ENCODE measurements at places on chromosomes 1 and 21.

- no peak for DNase-seq
These were observed 11.2 kb upstream of the FOXO6 start for GRCh38 chr1:41350055-41350378.

GRCh38 chr1:165289556-165289955, 67.0 kb downstream of the LMX1A start:
- DNase-seq: no peak

- no peak for DNase-seq
These were observed 236.0 kb downstream of the TOMM20 start for GRCh38 chr1:234892642-234893041.

DNA sequence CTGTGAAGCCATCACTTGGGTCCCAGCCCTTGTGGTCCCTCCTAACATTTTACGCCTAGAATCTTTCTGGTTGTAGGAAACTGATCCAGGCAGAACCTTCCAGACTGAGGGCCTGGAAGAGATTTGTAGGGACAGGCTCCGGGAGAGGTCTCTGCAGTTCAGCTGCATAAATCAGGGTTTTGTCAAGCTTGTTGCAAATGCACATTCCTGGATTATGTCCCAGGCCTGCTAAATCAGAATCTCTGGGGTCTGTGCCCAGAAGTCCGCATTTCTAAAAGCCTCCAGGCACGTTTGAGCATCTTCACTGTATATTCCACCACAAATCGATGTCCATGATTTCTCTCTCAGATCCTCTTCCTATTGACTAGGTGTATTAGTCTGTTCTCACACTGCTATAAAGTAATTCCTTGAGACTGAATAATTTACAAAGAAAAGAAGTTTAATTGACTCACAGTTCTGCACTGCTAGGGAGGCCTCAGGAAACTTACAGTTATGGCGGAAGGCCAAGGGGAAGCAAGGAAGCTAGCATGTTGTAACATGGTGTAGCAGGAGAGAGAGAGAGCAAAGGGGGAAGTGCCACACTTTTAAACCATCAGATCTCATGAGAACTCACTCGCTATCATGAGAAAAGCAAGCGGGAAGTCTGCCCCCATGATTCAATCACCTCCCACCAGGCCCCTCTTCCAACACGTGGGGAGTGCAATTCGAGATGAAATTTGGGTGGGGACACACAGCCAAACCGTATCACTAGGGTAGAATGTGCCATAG, 1.2 kb upstream of the FHAD1 start:
- DNase-seq: no peak

GRCh38 chr1:207605444-207606361, 39.2 kb upstream of the CR1L start:
- DNase-seq: no peak

GRCh38 chr1:78275456-78275855, 215.3 kb upstream of the PTGFR start:
- no peak for DNase-seq

GRCh38 chr1:145959957-145960467, 2.2 kb upstream of the LIX1L start:
- DNase-seq: no peak

- no peak for DNase-seq
These were observed 13.4 kb downstream of the RNF11 start for GRCh38 chr1:51249445-51249844.

DNA sequence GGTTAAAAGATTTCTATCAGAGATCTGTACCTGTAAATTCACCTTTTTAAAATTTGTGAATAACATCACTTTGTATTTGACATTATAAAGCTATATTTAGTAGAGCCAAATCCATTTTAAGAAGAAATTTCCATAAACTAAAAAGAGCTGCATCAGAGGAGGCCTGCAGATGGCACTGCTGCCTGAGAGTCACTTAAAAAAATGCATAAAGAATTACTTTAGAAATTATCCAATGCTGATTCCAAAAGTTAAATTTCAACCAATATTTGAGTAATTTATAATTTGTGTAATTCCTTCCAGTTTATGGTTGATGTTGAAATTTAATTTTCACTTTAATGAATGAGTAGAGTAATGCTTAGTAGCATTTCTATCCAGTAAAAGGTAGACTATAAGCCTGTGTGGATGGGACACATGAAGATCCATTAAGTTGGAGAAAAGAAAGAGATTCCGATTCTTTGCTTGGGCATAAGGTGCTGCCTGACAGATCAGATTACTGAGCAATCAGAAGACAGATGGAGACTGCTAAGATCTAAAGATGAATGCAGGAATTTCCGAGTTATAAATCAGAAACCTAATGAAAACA, 20.7 kb upstream of the RPE65 start:
- DNase-seq: no peak

DNA sequence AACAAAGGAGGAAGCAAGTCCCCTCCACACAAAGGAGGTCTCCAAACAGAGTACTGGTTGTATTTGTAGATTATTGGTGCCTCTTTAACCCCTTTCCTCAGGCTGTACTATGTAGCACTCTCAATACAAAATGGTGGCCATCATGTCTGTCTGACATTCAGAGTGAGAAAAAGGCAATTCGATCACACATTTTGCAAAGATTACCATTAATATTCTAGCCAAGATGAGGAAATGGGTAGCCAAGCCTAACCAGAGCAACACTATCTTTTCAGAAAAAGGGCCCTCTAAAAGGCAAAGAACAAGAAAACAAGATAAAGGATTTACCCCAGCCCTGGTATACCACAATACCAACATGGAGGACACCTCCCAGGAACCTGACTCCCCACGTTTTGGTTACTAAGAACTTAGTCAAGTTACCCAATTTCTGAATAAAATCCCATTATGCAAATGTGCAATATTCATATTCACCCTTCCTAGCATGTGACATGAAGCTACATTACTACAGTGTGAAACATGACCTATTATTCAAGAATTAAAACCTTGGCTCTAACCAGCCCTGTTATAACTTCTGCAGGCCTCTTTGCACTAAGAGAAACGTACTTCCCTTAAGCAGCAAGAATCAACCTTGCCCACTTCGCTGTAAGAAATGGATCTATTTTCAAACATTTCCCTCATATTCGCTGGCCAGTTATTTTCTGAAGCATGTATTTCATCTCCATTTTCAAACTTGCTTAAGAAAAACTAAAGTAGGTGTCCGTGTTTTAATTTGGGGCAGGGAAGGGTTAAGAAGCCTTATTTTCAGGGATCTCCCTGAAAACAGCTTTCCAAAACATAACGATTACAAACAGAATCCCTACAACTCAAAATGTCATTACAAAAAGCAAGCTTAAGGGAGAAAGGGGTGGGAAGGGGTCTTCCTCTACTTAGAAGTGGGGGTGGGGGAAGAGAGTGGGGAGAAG, 2.1 kb downstream of the KDM5B start:
- no peak for DNase-seq

- no peak for DNase-seq
These were observed 10.0 kb downstream of the KDM5B start for GRCh38 chr1:202798260-202798659.

GRCh38 chr1:196466166-196466565, 142.1 kb downstream of the KCNT2 start:
- DNase-seq: no peak

DNA sequence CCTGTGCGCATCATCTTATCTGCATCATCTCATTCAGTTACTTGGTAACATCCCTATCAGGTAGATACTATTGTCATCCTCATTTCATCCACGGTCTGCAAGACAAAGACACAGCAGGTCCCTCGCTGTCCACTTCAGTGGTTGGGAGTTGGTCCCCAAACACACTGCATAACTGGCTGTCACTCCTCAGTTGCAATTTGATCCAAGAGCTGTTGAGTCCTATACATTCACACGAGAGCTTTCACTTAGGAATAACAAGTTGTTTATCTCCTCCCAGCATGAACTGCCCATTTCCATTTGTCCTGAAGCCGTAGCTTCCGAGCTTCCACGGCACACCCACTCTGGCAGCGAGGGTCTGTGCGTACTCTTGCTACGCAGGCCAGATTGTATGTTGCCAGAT, 472.0 kb downstream of the CAMTA1 start:
- DNase-seq: no peak

- no peak for DNase-seq
These were observed 27.7 kb upstream of the IL19 start for GRCh38 chr1:206742719-206743383.

DNA sequence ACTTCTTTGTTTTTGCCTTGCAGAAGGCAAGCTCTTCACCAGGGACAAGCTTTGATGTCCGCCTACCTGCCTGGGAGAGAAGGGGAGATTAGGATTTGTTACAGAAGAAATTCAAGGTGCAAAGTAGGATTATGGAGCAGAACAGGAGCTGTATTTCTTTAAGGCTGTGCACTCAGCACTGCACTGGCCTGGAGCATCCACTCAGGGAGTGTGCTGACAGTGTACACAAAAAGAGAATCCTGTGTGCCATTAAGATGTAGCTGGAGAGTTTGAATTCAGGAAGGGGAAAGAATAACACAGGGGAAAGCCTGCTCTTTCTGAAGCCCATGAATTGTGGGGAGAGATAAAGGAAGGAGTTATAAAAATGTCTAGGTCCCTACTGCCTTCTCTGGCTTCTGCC, 137.7 kb upstream of the ETS2 start:
- no peak for DNase-seq

DNA sequence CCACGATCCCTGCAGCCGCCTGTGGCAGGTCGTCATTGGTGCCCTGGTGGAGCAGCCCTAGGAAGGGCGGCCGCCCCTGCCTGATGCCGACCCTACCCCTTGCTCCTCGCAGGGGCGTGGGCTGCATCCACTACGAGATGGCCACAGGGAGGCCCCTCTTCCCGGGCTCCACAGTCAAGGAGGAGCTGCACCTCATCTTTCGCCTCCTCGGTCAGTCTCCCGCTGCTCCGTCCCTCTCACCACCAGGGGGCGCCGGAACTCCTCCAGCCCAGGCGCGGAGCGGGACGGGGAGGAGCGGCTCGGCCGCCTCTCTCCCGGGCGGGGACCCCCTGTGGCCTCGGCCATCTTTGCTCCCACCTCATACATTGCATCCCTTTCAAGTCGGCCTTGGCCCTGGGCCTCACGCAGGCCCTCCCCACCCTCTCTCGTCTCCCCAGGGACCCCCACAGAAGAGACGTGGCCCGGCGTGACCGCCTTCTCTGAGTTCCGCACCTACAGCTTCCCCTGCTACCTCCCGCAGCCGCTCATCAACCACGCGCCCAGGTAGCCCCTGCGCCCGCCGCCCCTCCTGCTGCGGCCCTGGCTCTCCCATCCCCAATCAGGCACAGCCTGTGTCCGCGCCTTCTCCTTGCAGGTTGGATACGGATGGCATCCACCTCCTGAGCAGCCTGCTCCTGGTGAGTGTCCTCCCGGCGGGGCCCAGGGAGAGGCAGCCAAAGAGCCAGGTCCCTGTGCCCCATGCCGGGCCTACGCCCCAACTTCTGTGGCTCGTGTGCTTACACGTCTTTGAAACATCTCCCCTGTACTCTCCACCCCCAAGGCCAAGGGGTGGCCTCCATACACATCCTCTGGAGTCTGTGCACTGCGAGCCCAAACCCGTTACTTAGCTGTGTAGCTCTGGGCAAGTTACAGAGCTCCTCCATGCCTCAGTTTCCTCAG, 24.7 kb downstream of the CDK18 start:
- peak; percentile 74 for DNase-seq

- DNase-seq: no peak
These were observed 19.5 kb downstream of the PAFAH2 start for GRCh38 chr1:25978403-25978802.

- DNase-seq: no peak
These were observed 13.4 kb upstream of the RAB3B start for GRCh38 chr1:52003877-52004276.

- DNase-seq: no peak
These were observed 4.7 kb downstream of the SZRD1 start for GRCh38 chr1:16371725-16372124.

DNA sequence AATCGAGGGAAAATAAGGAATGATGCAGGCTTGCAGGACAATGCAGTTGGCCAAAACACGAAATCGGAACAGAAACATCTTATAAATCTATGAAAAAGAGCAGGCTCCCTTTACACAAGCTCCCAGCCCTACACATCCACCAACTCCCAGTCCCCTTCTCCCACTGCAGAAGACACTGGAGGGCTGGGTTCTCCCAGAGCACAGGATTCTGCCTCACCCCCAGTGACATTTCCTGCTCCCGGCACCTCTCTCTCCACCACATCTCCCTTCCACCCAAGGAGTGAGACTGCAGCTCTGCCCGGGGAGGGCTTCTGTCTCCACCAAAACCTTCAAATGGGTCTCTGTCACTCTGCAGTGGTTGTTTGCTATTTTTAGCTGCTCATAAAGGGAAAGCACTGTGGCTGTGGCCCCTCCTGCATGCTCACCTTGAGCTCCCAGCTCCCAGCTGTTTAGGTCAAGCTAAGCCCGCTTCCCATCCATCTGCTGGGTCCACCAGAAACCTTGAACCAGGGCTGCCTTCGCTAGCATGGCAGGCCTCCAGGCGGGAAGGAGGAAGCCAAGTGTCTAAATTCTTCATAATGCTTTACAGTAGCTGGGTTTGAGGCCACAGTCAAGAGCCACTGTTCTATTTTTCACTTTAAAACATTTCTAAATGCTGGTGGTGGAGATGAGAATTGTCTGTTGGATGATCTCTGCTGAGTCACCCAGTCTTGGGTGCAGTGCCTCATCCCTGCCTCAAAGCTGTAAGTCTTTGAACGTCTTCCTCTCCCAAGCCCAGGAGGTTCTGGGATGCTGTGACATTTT, 3.3 kb upstream of the C2CD2 start:
- no peak for DNase-seq

DNA sequence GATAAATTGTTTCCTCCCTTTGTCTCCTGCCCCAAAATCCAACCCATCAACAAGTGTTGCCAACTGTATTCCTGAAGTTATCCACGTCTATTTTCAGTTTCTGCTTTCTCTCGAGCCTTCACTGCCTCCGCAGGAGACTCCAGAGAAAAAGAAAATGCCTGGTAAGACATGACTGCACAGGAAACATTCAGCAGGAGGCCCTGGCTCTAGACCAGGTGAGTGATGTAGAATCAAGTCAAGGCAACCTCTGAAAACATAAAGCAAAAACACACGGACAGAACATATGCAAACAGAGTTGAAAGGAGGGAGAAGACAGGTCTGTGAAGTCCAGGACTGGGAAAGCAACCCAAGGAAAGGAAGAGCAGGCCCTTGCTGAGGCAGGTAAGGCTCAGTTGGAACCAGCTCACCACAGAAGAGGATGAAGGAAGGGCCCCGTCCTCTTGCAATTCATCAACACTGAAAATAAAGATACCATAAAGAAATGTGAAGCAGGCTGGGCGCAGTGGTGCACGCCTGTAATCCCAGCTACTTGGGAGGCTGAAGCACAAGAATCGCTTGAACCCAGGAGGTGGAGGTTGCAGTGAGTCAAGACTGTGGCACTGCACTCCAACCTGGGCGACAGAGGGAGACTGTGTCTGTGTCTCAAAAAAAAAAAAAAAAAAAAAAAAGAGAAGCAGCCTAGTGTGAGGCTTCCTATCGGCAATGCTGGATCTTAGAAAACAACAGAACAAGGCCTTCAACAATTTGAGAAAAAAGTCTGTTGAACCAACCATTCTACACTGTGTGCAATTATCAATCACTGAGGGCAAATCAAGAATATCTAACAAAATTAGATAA, 8.8 kb downstream of the NOL9 start:
- DNase-seq: no peak
